OCI-M1 (cell line): ENCODE measurements at places on chromosomes 13 and 19.
A peak's percentile ranks its signal among the peaks of the same experiment; 100 is the strongest.

- no peak for DNase-seq
These were observed 138.3 kb downstream of the FLT1 start for GRCh38 chr13:28356561-28357021.

DNA sequence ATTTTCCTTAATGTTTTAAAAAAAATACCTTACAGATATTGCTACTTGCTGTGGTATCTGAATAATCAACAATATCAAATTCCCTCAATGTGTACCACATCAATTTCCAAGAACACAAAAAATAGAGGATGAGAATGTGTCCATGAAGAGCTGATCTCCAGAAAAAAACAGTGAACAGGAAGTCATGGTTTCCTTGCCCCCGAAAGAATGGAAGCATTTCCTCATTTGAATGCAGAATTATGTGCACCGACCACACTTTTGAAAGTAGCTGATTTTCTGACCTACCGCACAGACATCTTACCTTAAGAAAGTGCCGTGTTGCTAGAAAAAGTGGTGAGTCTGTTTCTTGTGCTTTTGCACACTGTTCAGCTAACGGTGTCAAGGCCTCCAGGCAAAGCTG, 13.4 kb upstream of the EEF1AKMT1 start:
- DNase-seq: no peak

GRCh38 chr13:108911807-108912206, 282.4 kb downstream of the MYO16 start:
- DNase-seq: no peak

DNA sequence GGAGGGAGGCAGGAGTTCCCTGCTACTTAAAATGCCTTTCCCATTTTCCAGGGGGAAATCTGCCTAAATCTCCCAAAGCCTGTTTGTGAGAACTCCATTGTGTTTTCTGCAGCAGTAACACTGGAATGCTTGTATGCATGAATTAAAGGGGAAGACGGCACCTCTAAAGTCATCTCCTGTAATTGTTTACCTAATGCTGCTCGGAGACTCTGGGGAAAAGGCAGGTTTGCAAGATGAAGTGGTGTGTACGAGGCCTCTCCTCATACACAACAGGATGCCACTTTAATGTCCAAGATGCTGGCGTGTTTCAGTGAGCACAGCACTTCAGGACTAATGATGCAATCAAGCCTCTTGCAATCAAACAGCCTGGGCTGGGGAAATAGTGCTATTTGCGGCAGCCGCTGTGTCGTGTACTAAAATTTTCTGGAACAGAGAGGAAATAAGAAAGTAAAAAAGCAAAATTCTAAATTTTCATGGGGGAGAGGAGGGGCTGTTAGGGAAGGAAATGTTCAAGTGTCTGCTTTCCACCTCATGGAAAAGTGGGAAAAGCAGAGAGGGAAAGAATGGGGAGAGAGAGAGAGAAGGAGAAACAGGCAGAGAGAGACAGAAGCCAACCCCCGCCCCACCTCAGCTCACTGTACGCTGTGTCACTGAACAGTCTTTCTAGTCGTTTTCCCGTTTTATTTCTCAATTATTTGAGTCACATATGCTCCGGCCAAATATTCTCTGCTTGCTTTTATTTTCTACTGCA, 32.9 kb downstream of the TSHZ3 start:
- no peak for DNase-seq

- peak; percentile 77 for DNase-seq
These were observed 5.0 kb downstream of the MVB12A start for GRCh38 chr19:17424743-17425365.

DNA sequence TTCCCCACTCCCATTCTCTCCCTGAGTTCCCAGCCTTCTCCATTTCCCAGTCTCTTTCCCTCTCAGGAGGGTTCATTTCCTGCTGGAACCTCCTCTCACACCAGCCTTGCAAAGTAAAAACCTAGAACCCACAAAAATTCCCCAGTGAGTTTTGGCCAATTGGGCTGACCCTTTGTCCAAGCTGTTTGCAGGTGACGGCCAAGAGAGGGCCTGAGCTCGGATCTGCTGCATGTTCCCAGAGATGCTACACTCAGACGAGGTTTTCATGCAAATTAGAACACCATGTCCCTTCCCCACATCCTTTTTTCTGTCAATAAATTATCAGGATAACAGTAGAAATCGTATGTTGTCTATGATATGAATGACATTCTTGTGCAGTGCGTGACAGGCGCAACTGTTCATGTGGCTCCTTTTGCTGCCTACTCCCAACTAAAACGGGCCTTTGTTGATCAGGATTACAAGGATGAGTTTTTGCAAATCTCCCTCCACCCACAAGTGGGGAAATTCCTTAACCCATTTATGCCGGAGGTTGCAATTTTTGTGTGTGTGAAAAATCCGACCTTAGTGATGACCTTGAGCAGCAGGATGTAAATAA, 149.5 kb downstream of the CACNA1A start:
- DNase-seq: no peak

- no peak for DNase-seq
These were observed 43.1 kb downstream of the PDS5B start for GRCh38 chr13:32629313-32629712.

DNA sequence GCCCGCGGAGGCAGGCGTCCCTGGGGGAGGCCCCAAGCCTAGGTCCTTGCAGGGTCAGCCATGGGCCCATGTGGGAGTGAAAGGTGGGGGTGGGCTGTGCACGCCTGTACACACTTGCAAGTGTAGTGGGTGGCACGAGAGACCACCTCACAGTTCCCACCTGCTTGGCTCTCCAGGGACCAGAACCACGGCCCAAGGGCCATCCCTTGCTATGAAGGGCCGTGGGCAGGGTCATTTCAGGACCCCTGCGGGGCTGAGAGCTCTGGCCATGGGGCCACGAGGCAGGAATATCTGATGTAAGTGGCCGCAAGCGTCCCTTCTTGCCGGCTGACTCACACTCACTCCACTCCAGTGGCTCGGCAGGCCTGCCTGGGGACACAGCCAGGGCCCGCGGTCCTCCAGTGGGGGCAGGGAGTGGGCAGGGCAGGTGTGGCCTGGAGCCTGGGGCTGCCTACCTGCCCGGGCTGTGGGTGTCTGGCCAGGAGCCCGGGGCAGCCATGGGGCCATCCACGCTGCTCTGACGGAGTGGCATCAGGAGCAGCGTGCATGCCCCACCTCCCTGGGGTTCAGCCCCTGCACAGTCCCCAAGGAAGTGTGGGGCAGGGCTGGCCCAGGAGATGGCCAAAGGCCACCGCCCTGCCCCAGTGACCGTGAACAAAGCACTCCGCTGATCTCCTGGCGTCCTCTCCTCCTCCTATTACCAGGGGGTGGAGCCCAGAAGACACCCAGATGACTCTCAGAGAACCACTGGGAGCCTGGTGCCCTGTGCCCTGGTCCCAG, 8.6 kb upstream of the MKNK2 start:
- DNase-seq: peak; percentile 83

GRCh38 chr19:19461671-19462622, 53.4 kb downstream of the TSSK6 start:
- DNase-seq: no peak

GRCh38 chr13:113357529-113357928, 6.4 kb downstream of the GRTP1 start:
- DNase-seq: no peak

- DNase-seq: peak; percentile 73
These were observed 10.4 kb upstream of the LYPD5 start for GRCh38 chr19:43812688-43813087.

- DNase-seq: peak; percentile 82
These were observed 9.7 kb upstream of the MEF2B start for GRCh38 chr19:19179548-19180441.

GRCh38 chr19:16258440-16258903, 60.8 kb downstream of the AP1M1 start:
- DNase-seq: peak; percentile 81

DNA sequence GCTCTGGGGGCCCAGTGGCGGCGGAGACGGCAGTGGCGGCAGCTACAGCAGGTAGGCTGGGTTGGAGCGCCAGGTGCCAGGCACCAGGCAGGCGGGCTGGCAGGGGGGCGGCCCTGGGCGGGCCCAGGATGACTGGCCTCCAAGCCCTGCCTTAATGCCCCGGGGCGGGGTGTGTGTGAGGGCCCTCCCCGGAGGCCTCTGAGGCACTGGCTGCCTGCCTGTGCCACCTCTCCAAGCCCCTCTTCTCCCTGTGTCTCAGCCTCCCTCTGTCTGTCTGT, at the start of gene KLK11:
KLK11 (minus strand) TSS at position 63 of the 278 bp plus-strand sequence. CDS start 985 bp downstream, outside the sequence.
- DNase-seq: no peak

- DNase-seq: no peak
These were observed 759.7 kb downstream of the OLFM4 start for GRCh38 chr13:53788286-53788685.

DNA sequence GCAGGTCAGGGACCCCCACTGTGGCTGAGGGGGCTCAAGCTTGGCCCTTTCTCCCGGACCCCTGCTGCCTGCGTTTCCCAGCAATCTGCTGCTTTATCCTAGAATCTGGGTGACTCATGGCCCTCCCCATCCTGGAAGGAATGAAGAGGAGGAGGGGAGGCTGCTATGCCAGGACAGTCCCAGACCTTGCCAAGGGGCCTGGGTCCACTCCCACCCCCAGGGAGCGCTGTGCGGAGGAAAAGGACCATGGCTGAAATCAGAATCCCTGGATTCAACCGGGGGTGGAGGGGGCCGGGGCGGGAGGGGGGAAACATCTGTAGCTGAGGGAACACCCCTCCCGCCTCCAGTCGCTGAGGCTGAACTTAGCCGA, 20.5 kb downstream of the ZNF114 start:
- DNase-seq: no peak

DNA sequence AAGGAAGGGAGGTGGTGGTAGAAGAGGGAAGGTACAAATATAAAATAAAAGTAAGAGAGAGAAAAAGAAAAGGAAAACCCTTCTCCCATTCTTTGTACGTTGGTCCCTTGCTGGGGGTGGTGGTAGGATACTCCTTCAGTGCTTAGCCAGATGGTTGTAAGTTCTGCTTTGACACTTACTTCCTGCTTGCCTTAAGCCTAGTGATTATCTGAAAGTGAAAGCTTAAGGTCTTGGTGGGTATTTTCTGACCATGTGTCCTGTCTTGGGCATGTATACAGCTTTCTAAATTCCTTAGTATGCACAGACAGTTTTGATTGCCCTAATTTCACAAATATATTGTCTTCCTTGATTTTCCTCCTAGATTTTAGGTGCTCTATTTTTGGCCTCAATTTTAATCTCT, 314.8 kb downstream of the PCDH17 start:
- peak; percentile 79 for DNase-seq

DNA sequence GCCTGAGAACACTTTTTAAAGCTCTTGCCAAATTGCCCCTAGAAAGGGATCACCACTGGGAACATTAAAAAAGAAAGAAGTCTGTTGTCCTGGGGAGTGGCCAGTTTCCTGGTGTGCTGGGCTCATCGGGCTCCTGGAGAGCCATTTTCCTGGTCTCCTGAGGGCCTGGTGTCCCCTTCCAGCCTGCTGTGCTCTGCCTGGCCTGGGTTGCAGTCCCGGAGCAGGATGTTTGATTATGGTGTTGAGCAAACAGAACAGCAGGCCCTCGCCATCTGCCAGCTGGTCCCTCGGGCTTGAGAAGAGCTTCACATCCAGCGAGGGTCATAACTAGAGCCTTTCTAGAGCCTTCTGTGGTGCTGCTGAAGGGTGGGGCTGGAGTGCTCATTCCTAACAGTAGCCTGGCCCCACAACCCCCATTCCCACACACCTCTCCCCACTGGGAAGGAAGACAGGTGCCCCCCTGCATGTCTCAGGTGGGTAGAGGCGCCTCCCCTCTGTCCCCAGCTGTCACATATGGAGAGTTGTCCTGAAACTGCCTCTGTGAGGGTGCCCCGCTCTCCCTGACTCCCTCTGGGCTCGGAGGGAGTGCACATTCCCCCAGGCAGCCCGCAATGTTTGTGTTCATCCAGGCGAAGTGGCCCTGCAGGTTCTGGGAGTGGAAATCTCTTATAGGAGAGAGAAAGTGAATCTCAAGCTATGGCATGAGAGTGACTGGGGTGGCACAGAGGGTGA, 151.1 kb downstream of the SIPA1L3 start:
- DNase-seq: no peak

- no peak for DNase-seq
These were observed 5.5 kb upstream of the GALP start for GRCh38 chr19:56170261-56170660.

DNA sequence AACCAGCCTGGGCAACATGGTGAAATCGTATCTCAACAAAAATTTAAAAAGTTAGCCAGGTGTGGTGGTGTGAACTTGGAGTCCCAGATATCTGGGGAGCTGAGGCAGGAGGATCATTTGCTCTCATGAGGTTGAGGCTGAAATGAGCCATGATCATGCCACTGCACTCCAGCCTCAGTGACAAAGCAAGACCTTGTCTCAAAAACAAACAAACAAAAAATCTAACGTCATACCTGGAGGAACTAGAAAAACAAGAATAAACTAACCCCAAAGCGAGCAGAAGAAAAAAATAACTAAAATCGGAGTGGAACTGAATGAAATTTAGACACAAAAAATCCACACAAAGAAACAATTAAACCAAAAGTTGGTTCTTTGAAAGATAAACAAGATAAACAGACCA, 1885.1 kb downstream of the OLFM4 start:
- no peak for DNase-seq

DNA sequence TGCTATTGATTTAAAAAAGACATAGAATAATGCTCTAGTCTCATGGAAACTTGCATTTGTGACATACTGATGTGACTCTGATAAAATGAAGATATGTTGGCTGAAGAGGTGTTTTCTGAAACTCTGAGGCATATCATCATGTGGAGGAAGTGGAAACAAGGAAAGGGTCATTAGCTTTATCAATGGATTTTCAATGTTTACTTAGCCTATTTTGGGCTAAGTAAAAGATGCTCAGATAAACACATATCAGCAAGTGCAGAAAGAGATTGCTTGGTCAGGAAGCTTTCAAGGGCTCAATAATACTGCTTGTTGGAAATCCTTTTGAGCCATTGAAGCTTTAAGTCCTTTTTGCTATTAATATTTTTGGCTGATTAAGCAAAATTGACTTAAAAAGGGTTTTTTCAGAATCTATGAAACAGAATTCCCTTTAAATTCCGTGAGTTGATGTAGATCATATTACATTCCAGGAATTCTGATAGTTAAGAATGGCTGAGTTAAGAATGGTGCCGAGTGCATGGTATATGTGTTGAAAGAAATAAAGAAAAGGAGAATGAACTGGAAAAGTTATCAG, 952.8 kb upstream of the SPRY2 start:
- no peak for DNase-seq

DNA sequence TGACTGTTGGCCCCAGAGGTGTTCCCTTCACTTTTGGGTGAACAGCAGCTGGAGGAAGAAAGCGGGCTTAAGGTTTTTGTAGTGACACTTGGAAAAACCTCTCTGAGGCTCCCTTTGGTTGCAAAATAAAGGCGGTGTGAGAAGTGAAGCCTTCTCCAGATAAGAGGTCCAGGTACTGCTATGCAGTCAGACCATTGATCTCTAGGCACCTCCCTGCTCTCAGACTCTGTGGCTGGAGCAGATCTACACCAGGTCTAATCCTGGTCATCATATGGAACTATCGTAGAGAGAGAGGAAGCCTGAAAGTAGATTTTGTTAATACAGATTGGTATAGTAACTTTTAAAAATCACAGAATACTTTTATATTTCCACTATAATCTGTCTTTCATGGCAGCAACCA, 47.5 kb downstream of the MBNL2 start:
- DNase-seq: no peak

DNA sequence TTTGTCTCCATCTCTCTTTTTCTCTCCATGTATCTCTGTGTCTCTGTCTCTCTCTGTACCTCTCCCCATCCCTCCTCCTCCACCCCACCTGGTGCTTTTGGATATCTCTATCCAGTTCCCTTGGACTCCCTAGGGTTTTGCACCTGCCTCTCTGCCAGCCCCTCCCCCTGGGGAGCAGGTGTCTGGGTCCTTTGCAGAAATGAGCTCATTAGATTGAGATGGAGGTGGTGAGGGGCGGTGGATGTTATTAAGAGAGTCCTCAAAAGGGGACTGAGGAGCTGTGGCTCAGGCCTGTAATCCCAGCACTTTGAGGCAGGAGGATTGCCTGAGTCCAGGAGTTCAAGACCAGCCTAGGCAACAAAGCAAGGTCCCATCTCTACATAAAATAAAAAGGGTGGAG, 2.1 kb downstream of the KCNN4 start:
- peak; percentile 61 for DNase-seq
